Dermis blood vessel endothelial cell (primary cell): ENCODE measurements at places on chromosomes 3 and 15. TPM values are rescaled to one million over a fixed set of nuclear protein-coding genes. Genes with fewer than 3 reads are reported as not detected.

The CNTN3 gene
- total RNA-seq: not detected in 2 replicates

The GRK7 gene
- total RNA-seq: not detected in 2 replicates

The TMCC1 gene
- 18.5 and 21.7 TPM in 2 replicates for total RNA-seq

The SPATA12 gene
- total RNA-seq: 0.17 and 0.33 TPM in 2 replicates

The B3GALNT1 gene
- 21.7 and 23.7 TPM in 2 replicates for total RNA-seq

The ITIH4 gene
- 0.19 and 1.9 TPM in 2 replicates for total RNA-seq

The CIB2 gene
- 1.5 and 2.5 TPM in 2 replicates for total RNA-seq

The CLRN1 gene
- total RNA-seq: not detected in 2 replicates

The ZNF35 gene
- 18.5 and 23.1 TPM in 2 replicates for total RNA-seq
